ENCODE measurements at places on chromosomes 2 and 18. TPM values are rescaled to one million over a fixed set of nuclear protein-coding genes. Genes with fewer than 3 reads are reported as not detected.

The DPP10 gene
- total RNA-seq = not detected

The CD28 gene
- not detected for total RNA-seq

The TMEFF2 gene
- 0.33 TPM for total RNA-seq

The GKN1 gene
- total RNA-seq = 0.45 TPM

The CABLES1 gene
- 15.8 TPM for total RNA-seq

The DTNA gene
- total RNA-seq = 0.14 TPM

The UGT1A5 gene
- total RNA-seq = not detected

The OSR1 gene
- 5.8 TPM for total RNA-seq

The TSN gene
- 92.9 TPM for total RNA-seq

The OXER1 gene
- total RNA-seq = not detected

The OTOF gene
- 0.08 TPM for total RNA-seq

The UPP2 gene
- not detected for total RNA-seq

The LIMS4 gene
- total RNA-seq = 0.62 TPM

The INHA gene
- 0.74 TPM for total RNA-seq

The HMSD gene
- total RNA-seq = 4.2 TPM

The NEU2 gene
- not detected for total RNA-seq

The KCNF1 gene
- 43.9 TPM for total RNA-seq

The HOXD10 gene
- 5.5 TPM for total RNA-seq

The BCL2 gene
- total RNA-seq = 0.40 TPM

The STARD6 gene
- not detected for total RNA-seq

The ATOH8 gene
- 7.8 TPM for total RNA-seq

The SCYGR4 gene
- total RNA-seq = not detected

The GAD1 gene
- 0.59 TPM for total RNA-seq

The CPS1 gene
- 10.7 TPM for total RNA-seq

The GREB1 gene
- total RNA-seq = 3.7 TPM

The CFAP65 gene
- total RNA-seq = 0.11 TPM

The PARD6G gene
- 3.4 TPM for total RNA-seq

The CXCR2 gene
- total RNA-seq = not detected

The COL4A3 gene
- 0.28 TPM for total RNA-seq

The TMEM169 gene
- total RNA-seq = 0.35 TPM

The DSG2 gene
- 69.7 TPM for total RNA-seq

The MXD1 gene
- total RNA-seq = 1.8 TPM

The ZBTB7C gene
- not detected for total RNA-seq

The CCDC178 gene
- not detected for total RNA-seq

The UCN gene
- total RNA-seq = 2.0 TPM

The MAPRE3 gene
- total RNA-seq = 11.4 TPM

The ASB3 gene
- 12.8 TPM for total RNA-seq

The SPEG gene
- 10.2 TPM for total RNA-seq

The MYO1B gene
- total RNA-seq = 54.6 TPM

The ERBB4 gene
- total RNA-seq = not detected

The DSG1 gene
- total RNA-seq = not detected

The MOGAT1 gene
- not detected for total RNA-seq

The ALPG gene
- total RNA-seq = 0.22 TPM

The REG1B gene
- not detected for total RNA-seq

The DSEL gene
- total RNA-seq = 0.37 TPM

The MAB21L4 gene
- total RNA-seq = 0.16 TPM

The MYL1 gene
- total RNA-seq = not detected
